ENCODE measurements at places on chromosomes 5 and 9. TPM values are rescaled to one million over a fixed set of nuclear protein-coding genes. Genes with fewer than 3 reads are reported as not detected.

CDHR2 gene
- not detected for total RNA-seq

FOXD4L5 gene
- total RNA-seq: not detected

SGCD gene
- total RNA-seq: 0.43 TPM

ADGRV1 gene
- total RNA-seq: 0.43 TPM

RNF224 gene
- not detected for total RNA-seq

NTRK2 gene
- total RNA-seq: not detected

BDP1 gene
- total RNA-seq: 12.2 TPM

SLC45A2 gene
- not detected for total RNA-seq

FAXDC2 gene
- 0.90 TPM for total RNA-seq

JMY gene
- 3.4 TPM for total RNA-seq

SPINK7 gene
- total RNA-seq: not detected

DMRT3 gene
- total RNA-seq: not detected

SCGB3A2 gene
- total RNA-seq: not detected

PAPPA gene
- total RNA-seq: 5.4 TPM

FOXD4L6 gene
- 0.13 TPM for total RNA-seq

CCNO gene
- total RNA-seq: 3.2 TPM

BTNL3 gene
- total RNA-seq: not detected

ENHO gene
- total RNA-seq: 5.0 TPM

STXBP1 gene
- total RNA-seq: 9.6 TPM

RNF208 gene
- 0.10 TPM for total RNA-seq

PCDHA2 gene
- not detected for total RNA-seq

SLC6A3 gene
- not detected for total RNA-seq

PTPRD gene
- 9.6 TPM for total RNA-seq

CDKN2B-AS1 gene
- total RNA-seq: 2.7 TPM

BTNL9 gene
- total RNA-seq: 1.3 TPM

AK3 gene
- 88.8 TPM for total RNA-seq

FGF10 gene
- total RNA-seq: not detected

CFAP77 gene
- not detected for total RNA-seq

PCDHA9 gene
- not detected for total RNA-seq

COL5A1 gene
- total RNA-seq: 6.5 TPM

ABLIM3 gene
- total RNA-seq: 23.4 TPM

SUSD3 gene
- not detected for total RNA-seq

CSF1R gene
- total RNA-seq: 2.3 TPM

STPG3 gene
- total RNA-seq: not detected

N4BP3 gene
- 0.08 TPM for total RNA-seq

TXNDC8 gene
- not detected for total RNA-seq

C5 gene
- 0.17 TPM for total RNA-seq

TGFBI gene
- total RNA-seq: 34.9 TPM

SLC12A7 gene
- 2.4 TPM for total RNA-seq

GABRA1 gene
- total RNA-seq: not detected

CCDC127 gene
- 4.2 TPM for total RNA-seq

ISCA1 gene
- total RNA-seq: 36.7 TPM
